Bronchial epithelial cell (primary cell): ENCODE measurements at places on chromosomes 3 and 15.

DNA sequence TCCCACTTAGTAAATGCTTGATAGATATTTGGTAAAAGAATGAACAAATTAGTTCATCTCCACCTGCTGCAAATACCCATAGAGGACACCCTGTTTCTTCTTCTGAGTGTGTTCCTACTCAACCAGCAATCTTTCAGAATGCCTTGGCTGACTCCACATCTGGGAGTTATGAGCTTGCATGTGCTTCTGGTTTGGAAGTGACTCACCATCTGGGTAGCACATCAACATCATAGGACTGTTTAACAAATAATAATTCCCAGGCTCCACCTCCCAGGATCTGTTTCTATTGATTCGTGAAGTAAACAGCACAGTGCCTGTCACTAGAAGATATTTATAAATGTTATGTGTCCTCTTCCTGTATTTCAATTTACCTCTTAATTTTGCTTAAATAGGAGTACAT is 580.1 kb downstream of the ROBO2 start:
- DNase-seq: peak; percentile 46

DNA sequence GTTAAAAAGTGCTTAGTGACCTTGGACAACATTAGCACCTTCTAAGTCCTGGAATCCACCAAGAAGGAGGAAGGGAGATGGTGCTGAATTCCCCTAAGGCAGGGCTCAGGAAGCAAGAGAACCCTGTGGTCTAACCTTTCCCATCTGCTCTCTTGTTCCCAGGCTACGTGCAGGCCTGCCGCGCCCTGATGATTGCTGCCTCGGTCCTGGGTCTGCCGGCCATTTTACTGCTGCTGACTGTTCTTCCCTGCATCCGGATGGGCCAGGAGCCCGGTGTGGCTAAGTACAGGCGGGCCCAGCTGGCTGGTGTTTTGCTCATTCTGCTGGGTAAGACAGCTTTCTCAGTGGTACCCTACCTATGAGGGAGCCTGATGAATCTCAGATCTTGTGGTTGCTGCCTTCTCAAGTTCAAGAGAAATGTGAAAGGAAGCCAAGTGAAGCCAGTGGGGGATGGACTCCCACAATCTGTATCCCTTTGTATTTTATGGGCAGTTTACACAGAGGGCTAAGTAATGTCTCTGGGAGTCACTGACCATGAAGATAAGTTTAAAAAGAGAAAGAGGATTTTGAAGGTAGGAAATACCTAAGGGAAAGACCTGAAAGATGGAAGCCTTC is 4.4 kb downstream of the CLDN11 start:
- DNase-seq: no peak

DNA sequence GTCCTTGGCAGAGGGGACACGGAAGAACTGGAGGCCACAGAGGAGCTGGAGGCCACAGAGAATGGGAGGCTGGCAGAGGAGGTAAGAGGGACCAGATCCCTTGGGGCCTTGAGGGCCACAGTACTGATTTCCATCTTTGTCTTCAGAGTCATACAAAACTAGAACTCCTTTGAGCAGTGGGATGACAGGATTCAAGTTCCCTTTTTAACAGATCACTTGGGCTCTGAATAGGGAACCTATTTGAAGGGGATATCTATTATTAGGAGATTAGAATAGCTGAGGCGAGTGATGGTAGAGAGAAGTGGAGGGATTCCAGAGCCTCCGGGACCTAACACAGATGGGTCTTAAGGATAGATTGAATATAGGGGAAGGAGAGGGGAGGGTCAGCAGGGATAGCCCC is 55.7 kb downstream of the OXNAD1 start:
- no peak for DNase-seq

DNA sequence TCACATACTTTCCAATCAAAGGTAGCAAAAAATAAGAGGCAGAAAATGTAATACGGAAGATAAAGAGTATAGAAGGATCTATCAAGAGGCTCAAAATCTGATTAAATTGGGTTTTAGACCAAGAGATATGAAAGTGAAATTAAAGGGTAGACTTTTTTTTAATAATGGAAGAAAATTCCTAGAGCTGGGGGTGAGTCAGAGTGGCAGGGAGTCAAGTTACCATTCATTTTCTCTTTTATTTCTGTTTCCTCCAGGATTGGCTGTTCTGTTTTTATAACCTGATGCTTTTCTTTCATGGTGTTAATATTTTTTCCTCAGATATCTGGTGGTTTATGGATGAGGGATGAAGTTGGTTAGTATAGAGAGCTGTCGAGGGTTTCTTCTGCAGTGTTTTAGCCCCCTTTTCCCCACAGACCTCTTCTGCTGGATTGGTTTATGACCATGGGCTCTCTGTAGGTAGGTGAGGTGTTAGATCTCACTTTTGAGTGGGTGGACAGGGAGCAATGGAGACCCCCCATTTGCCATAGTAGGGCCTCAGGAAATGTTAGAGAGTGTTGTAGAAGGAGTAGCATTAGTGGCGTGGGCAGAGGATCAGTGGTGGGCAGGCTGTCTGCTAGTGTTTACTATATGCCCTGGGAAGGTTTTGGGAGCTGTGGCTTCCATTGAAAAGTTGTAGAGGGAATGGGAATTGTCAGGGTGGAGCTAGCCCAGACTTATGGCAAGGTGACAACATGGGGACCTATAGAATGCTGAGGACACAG is 201.6 kb upstream of the GOLGA6L4 start:
- no peak for DNase-seq

GRCh38 chr3:49757197-49757596 is 29.1 kb downstream of the IP6K1 start:
- DNase-seq: no peak

DNA sequence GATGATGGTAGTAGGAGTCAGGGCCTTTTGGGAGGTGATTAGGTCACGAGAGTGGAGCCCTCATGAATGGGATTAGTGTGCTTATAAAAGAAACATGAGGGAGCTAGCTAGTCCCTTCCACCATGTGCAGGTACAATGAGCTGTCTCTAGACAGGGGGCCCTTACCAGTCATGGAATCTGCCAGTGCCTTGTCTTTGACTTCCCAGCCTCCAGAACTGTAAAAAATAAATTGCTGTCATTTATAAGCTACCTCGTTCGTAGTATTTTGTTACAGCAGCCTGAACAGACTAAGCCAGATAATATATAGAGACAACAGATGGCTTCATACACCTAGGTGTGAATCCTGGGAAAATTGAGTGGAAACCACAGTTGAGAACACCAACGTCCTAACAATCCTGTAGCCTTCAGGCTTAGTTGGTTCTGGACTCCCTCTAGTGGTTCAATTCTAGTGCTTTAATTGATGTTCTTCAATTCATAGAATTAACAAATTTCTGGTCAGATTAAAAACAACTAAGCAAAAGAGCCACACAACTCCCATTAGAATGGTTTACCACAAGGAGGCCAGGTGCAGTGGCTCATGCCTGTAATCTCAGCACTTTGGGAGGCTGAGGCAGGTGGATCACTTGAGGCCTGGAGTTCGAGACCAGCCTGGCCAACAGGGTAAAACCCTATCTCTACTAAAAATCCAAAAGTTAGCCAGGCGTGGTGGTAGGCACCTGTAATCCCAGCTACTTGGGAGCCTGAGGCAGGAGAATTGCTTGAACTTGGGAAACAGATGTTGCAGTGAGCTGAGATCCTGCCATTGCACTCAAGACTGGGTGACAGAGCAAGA is 21.3 kb upstream of the GATM start:
- peak; percentile 69 for DNase-seq

- DNase-seq: no peak
Observed at GRCh38 chr15:50236433-50236832, 29.1 kb downstream of the HDC start.

- peak; percentile 94 for DNase-seq
Observed at GRCh38 chr3:21017115-21017852, 733.7 kb downstream of the ZNF385D start.

DNA sequence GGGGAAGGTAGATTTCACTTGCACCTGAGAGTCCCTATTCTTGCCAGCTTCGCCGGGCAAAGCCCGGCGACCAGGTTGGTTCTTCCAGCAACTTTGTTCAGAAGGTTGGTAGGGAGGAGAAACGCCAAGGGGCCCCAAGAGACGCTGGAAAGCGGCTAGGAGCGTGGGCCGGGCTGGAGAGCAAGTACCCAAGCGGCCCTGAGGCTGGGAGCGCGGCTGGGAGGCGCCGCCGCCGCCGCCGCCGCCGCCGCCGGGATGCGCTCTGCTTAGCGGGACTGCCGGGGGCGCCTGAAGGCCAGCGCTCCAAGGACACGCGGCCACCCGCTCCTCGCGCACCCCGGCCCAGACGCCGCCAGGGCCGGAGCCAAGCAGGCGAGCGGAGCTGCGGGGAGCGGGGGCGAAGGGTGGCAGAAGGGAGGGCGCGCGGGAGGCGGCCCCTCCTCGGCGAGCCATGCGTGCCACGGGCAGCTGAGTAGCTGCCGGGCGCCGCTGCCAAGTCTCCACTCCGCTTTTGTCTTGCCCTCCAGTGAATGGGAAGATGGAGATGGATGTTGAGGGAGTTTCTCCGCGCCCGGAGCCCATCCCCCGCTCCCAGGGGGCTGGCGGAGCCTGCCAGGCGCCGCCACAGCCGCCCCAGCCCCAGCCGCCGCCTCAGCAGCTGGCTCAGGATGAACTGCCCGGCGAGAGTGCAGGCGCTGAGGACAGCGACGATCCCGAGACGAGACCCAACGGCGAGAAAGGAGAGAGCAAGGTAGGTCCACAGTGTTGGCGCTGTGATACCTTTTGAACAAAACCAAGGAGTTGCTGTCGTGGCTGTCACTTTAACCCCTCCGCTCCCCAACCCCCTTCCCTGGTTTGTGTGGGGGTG is 227.4 kb upstream of the AZI2 start:
- DNase-seq: no peak

- peak; percentile 77 for DNase-seq
Observed at GRCh38 chr3:125512135-125512920, 7.7 kb downstream of the SNX4 start.

DNA sequence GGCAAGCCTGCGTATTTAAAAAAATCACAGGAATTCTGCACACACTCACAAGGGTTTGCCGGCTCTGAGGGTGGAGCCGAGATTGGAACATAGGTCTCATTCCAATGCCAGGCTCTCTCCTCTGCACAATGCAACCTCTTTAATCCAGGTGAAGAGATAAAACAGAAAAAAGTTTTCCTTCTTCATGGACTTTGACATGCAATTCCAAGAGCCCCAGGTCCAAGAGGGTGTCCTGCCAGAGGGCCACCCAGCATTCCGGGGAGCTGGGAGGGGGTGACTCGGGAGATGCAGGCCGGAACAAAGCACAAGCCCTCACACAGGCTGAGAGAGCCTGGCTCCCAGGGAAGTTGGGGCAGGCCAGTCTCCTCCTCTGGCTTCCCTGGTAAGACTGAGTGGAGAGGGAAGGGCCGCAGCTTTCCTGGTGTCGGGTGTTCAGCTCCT is 6.7 kb upstream of the SLC12A8 start:
- DNase-seq: no peak

DNA sequence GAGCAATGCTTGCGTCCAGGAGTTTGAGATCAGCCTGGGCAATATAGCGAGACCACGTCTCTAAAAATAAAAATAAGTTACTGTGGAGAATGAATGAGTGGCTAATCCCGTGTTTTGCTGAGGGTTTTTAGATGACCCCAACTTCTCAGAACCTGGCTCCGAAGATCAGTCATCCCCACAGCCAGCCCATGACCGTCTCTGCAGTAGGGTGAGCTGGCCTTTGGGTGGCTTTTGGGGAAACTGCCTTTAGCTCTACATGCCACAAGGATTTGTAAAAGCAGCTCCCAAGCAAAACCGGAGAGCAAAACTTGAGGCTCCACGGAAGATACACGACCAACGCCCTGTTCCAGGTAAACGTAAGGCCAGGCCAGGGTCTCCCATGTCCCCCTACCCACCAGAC is 39.2 kb upstream of the TFRC start:
- DNase-seq: no peak

GRCh38 chr15:26518885-26519284 is 254.0 kb downstream of the GABRB3 start:
- DNase-seq: no peak

DNA sequence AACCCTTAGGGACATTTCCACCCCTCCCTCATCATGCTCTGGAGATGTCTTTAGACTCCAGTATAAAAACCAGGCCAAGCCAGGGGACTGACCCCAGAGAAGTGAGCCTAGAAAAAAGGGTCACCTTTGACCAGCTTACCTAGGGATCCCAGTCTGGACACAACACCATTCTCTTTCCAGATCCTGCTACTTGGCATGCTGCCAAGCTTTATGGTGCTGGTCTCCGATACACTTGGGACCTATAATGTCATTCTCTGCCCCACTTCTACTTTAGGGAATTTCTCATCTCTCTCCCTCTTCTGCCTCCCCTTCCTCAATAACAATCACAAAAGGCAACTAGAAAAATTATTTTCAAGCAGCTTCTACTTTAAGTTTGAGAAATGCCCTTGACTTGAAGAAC is 124.4 kb downstream of the LRRN1 start:
- DNase-seq: no peak

DNA sequence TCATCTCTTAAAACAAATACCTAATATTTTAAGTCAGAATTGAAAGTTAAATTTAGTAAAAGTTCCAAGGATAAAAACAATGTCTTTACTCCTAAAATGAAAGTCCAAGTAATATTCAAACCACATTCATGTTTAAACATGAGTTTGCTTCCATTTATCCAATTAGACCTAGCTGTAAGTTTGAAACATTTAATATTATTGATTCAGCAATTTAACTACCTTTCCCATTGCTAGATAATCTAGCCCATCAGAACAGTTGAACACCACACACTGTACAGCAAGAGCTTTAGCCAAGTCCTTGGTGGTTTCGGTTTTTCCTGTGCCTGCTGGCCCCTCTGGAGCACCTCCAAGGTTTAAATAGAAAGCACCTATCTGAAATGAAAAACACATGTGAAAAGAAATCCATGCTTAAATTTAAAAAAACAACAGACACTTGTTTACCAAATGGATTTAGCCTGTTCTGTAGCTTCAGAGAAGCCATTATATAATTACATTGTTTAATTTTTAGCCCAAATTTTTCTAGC is 97.8 kb downstream of the DNAH12 start:
- DNase-seq: no peak

- no peak for DNase-seq
Observed at GRCh38 chr3:130854208-130854864, 39.5 kb upstream of the ATP2C1 start.

DNA sequence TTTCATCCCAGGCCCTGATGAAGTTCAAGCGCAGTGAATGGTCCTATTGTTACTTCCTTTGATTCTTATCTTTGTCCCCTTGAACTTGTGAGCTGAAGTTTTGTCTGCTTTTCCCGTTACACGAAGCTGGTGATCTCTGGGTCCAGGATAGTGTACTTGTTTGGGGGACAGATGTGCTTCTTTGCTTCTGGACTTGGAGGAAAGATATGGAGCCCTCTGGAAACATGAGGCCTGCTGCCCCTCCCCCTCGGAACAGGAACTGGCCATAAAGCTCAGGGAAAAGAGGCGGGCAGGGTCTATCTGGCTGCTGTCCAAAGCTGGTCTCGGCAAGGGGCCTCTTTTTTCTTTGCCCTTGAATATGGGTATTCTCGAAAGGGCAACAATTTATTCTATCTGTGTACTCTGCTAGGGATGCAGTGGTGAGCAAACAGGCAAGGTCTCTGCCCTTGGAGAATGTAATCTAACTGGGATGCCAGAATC is 47.6 kb downstream of the IDH2 start:
- DNase-seq: no peak
